Left renal pelvis (tissue), 4 donors: ENCODE measurements at places on chromosomes 1 and 21. TPM values are rescaled to one million over a fixed set of nuclear protein-coding genes. Genes with fewer than 3 reads are reported as not detected.

CD52 gene
- polyA plus RNA-seq, result 6.6 TPM

FGR gene
- polyA plus RNA-seq, result 1.2 TPM

GRCh38 chr1:53766194-53766742, 27.3 kb upstream of the GLIS1 start:
- no peak for DNase-seq

- no peak for DNase-seq
Observed at GRCh38 chr1:80375109-80375508, 1368.6 kb upstream of the ADGRL4 start.

EGLN1 gene
- 49.2 TPM for polyA plus RNA-seq

SH2D2A gene
- polyA plus RNA-seq, result 0.87 TPM

- DNase-seq, result no peak
Observed at GRCh38 chr1:150192012-150192411, 42.3 kb downstream of the PLEKHO1 start.

DNA sequence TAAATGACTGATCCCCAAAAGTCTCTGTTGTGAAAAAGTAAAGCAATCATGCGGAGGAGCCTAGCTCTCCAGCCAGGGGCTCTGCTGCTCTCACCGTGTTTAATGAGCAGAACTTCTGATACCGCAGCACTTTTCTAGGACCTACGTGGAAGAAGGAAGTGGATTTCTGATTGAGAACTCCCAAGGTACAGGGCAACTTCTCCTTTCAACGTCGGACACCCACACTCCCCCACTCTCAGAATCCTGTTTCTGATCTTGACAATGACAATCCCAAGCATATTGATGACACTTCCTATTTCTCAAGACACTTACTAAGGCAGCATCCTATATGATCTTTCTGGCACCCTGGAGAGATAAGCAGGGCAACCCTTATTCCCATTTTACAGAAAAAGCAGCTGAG, 78.4 kb downstream of the PROX1 start:
- no peak for DNase-seq

CR1L gene
- polyA plus RNA-seq, result 1.8 TPM

GRCh38 chr1:150346316-150346715, 17.6 kb upstream of the RPRD2 start:
- DNase-seq, result no peak

GRCh38 chr1:152034324-152034653, 2.5 kb downstream of the S100A11 start:
- DNase-seq, result no peak
